Heart right ventricle (tissue), 16 donors: ENCODE measurements at places on chromosomes 1 and 21. TPM values are rescaled to one million over a fixed set of nuclear protein-coding genes. Genes with fewer than 3 reads are reported as not detected.

- peaks cover 7% of the 10 kb centered on the region for H3K36me3 ChIP-seq
- H3K27ac ChIP-seq, result no peak overlapping the region
- no peaks in the 10 kb centered on the region for H3K27me3 ChIP-seq
- no peak overlapping the region for H3K4me3 ChIP-seq
Observed at GRCh38 chr1:113965703-113966412, 13.4 kb upstream of the OLFML3 start.

DNA sequence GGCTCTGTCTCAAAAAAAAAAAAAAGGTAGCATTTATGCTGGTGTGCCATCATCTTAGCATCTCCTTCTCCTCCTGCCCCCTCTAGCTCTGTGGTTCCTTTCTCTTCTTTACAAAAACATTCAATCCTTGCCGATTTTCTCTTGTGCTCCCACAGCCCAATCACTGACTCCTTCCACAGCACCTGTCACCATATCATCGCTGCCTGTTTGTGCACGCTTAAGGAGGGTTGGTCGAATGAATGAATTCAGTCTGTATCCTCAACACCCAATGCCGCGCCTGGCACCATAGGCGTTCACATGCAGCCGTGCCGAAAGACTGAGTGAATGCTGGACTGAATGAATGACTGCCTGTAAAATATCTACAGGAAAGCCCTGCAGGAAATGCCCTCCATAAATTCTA, 7.9 kb downstream of the RNU5D-1 start:
- no peak for DNase-seq
- no peak overlapping the region for H3K4me3 ChIP-seq
- H3K36me3 ChIP-seq, result no peaks in the 10 kb centered on the region
- no peaks in the 10 kb centered on the region for H3K4me1 ChIP-seq

DNA sequence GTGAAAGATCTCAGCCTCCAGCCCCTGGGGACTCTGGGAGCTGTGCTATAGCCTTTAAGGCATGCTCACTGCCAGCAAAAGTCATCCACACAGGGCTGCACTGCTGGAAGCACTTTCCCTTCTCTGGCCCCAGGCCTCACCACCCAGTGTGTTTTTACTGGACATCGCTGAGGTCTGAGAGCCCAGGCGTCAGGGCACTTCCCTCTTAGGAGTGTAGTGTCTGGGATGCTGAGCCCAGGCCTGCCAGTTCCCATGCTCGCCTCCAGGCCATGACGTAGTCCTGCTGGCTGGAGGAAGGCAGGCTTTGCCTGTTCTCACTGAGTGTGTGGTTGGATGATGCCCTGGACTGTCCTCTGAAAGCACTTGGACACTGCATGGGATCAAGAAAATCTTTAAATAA, 101.2 kb downstream of the GDAP2 start:
- no peaks in the 10 kb centered on the region for H3K27me3 ChIP-seq
- H3K27ac ChIP-seq, result no peak overlapping the region
- no peak overlapping the region for H3K4me3 ChIP-seq
- DNase-seq, result peak; percentile 50
- no peaks in the 10 kb centered on the region for H3K4me1 ChIP-seq

DNA sequence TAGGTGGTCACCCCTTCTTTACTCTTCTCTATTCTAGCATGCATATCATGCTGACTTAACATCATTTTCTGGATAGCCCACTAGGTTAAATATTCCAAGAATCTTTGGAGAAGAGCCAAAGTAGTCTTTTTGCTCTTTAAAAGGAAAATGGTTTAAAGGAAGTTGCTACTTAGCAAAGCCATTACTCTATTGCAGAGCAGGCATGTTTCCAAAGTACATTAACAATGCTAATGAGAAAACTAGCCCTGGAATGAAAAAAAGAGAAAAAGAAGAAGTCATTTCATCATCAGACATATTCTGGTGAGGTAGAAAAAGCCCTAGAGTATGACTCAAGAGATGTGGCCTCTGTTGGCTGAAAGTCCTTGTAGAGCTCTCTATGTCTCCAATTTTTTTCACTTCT, 74.0 kb downstream of the NUF2 start:
- no peaks in the 10 kb centered on the region for H3K4me1 ChIP-seq
- H3K4me3 ChIP-seq, result no peak overlapping the region
- H3K27me3 ChIP-seq, result no peaks in the 10 kb centered on the region
- DNase-seq, result no peak
- H3K36me3 ChIP-seq, result no peaks in the 10 kb centered on the region

- H3K27ac ChIP-seq, result no peak overlapping the region
- H3K27me3 ChIP-seq, result no peaks in the 10 kb centered on the region
- no peaks in the 10 kb centered on the region for H3K4me1 ChIP-seq
- no peak for DNase-seq
- no peak overlapping the region for H3K4me3 ChIP-seq
Observed at GRCh38 chr1:193787061-193787460, 600.6 kb upstream of the B3GALT2 start.

DNA sequence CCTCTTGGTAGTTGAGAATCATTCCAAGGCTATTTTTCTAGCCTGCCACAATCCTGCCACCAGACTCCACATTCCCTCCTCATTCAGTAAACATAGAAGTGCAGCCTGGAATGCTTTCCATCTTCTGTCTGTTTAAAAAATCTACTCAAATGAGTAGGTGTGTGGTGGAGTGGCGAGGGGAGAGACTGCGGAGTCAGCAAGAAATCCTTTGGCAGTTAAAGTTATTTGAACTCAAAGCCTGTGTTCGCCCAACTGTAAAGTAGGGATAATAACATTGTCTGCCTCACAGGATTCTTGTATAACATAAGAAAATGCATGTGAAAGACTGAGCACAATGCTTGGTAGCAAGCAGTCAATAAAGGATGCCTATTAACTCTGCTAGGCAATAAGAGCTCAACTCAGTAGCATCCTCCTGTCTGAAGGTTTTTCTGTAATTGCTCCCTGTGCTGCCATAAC, 22.2 kb upstream of the DPT start:
- no peaks in the 10 kb centered on the region for H3K36me3 ChIP-seq
- H3K27ac ChIP-seq, result no peak overlapping the region
- H3K4me3 ChIP-seq, result no peak overlapping the region
- no peaks in the 10 kb centered on the region for H3K4me1 ChIP-seq
- no peaks in the 10 kb centered on the region for H3K27me3 ChIP-seq

- DNase-seq, result no peak
- no peak overlapping the region for H3K27ac ChIP-seq
- H3K4me3 ChIP-seq, result no peak overlapping the region
- no peaks in the 10 kb centered on the region for H3K36me3 ChIP-seq
- H3K27me3 ChIP-seq, result no peaks in the 10 kb centered on the region
- H3K4me1 ChIP-seq, result no peaks in the 10 kb centered on the region
Observed at GRCh38 chr1:220335668-220336067, 63.4 kb upstream of the RAB3GAP2 start.

GRCh38 chr1:226723657-226724532, 15.2 kb downstream of the ITPKB start:
- peak overlapping the region; percentile 17 for H3K27ac ChIP-seq
- DNase-seq, result peak; percentile 71

DNA sequence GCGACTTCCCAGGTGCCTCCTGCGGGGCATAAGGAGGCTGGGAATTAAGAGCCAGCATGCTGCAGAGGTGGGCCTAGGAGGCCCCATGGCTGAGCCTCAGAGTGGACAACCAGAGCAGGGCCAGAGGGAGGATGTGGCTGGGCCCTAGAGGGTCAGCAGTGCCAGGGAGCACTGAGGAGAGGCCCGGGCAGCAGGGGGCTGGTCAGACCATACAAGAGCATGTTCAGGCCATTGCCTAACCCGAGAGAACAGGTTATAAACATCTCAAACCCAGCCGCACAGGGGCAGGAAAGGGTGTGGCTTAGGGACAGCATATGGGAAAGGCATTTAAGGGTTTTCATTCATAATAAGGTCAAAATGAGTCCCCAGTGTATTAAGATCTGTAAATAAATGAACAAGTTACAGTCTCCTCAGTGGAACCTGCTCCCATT, 51.1 kb downstream of the IER5 start:
- no peaks in the 10 kb centered on the region for H3K36me3 ChIP-seq
- no peak overlapping the region for H3K4me3 ChIP-seq
- peaks cover 66% of the 10 kb centered on the region for H3K4me1 ChIP-seq
- H3K27ac ChIP-seq, result peak overlapping the region; percentile 16
- no peak for DNase-seq
- no peaks in the 10 kb centered on the region for H3K27me3 ChIP-seq

GRCh38 chr1:23745515-23745914, 2.2 kb downstream of the ELOA start:
- H3K36me3 ChIP-seq, result peaks cover 4% of the 10 kb centered on the region
- DNase-seq, result no peak
- H3K27me3 ChIP-seq, result no peaks in the 10 kb centered on the region
- H3K4me3 ChIP-seq, result no peak overlapping the region
- peaks cover 25% of the 10 kb centered on the region for H3K4me1 ChIP-seq
- H3K27ac ChIP-seq, result no peak overlapping the region

- no peaks in the 10 kb centered on the region for H3K36me3 ChIP-seq
- H3K27me3 ChIP-seq, result peaks cover 52% of the 10 kb centered on the region
- no peak overlapping the region for H3K27ac ChIP-seq
- no peak for DNase-seq
Observed at GRCh38 chr1:6174621-6175410, 5.3 kb downstream of the CHD5 start.

DNA sequence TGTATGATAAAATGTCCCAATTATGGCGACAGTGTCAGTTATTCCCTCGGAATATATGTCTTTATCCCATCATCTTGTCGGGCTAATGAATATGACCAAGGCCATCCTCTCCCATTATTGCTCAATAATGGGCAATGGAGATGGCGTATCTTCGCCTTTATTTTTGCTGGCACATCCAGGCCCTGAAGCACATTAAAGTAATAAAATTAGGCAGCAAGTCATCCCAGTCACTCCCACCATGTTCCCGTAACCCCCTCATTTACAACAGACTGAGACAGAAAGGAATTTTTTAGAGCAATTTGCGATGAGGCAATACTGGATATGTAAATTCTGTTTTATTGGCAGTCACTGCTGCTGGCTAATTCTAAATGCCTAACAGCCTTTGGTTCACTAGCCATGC, 35.3 kb downstream of the CLIC6 start:
- H3K4me3 ChIP-seq, result no peak overlapping the region
- no peaks in the 10 kb centered on the region for H3K27me3 ChIP-seq
- no peak overlapping the region for H3K27ac ChIP-seq
- no peaks in the 10 kb centered on the region for H3K4me1 ChIP-seq
- no peaks in the 10 kb centered on the region for H3K36me3 ChIP-seq
- DNase-seq, result no peak

DNA sequence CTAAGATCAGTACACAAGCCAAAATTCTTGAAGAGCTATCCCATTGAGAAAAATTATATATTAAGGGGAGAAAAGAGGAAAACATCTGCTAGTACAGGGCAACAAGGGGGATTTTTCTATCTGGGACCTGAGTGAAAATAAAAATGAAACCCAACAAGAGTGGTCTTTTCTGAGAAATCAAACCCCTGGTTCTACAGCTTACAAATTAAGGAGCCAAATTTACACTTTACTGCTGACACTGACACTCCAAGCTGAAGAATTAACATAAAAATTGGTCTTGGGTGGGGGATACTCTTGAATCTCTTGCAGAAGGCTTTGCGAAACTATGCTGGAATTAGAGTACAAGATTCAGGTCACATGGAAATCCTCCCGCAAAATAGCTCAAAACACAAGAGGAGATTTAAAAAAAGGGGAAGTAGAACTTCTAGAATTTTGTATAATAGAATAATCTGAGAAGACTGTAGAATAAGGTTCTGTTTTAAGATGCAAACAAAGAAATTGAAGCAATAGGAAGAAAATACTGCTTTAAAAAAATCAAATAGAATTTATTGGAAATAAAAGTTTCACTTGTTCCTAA, 32.1 kb upstream of the HSPA13 start:
- no peak overlapping the region for H3K27ac ChIP-seq
- H3K36me3 ChIP-seq, result no peaks in the 10 kb centered on the region
- no peak overlapping the region for H3K4me3 ChIP-seq
- no peaks in the 10 kb centered on the region for H3K4me1 ChIP-seq
- H3K27me3 ChIP-seq, result no peaks in the 10 kb centered on the region

DNA sequence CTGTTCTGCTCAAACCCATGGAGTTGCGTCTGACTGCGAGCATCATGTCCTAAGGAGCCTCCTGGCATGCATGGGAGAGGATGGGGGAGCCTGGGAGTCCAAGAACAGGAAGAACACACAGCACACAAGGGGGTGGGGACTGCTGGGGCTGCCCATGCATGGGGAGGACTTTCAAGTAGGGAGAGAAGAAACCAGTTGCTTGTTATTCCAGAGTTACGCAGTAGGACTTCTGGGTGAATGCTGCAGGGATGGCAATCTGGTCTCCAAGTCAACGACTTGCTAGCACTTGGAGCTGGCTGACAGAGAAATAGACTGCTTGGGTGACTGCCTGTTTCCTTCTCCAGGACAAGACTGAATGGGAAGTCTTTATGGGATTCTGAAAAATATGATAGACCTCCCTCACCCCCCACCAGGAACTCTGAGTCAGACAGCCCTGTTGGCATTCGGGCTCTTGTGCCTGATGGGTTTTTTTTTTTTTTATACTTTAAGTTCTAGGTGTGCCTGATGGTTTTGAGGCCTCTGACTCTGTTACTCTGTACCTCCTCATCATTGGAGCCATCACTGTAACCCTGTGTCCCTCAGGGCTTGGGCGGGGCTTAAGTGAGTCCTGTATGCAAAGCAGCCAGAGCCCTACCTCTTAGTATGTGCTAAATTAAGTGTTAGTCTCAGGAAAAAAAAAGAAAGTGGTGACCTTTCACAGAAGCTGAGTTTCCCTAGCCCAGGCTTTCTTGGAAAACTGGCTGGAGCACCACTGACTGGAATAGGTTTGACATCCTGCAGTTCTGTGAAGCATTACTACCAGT, 30.3 kb downstream of the MAP3K21 start:
- H3K27me3 ChIP-seq, result no peaks in the 10 kb centered on the region
- H3K36me3 ChIP-seq, result no peaks in the 10 kb centered on the region
- no peak overlapping the region for H3K27ac ChIP-seq
- DNase-seq, result no peak
- H3K4me1 ChIP-seq, result no peaks in the 10 kb centered on the region

The CENPF gene
- total RNA-seq, result 0.15 TPM

The MYOC gene
- total RNA-seq, result 2.3 TPM

The HES3 gene
- total RNA-seq, result not detected

The PAX7 gene
- total RNA-seq, result not detected

The ZBTB18 gene
- total RNA-seq, result 33.7 TPM

The DCDC2B gene
- not detected for total RNA-seq

The ITGB2 gene
- 10.4 TPM for total RNA-seq

The PWP2 gene
- total RNA-seq, result 1.7 TPM
